ENCODE measurements at places on chromosomes 3 and 15.

DNA sequence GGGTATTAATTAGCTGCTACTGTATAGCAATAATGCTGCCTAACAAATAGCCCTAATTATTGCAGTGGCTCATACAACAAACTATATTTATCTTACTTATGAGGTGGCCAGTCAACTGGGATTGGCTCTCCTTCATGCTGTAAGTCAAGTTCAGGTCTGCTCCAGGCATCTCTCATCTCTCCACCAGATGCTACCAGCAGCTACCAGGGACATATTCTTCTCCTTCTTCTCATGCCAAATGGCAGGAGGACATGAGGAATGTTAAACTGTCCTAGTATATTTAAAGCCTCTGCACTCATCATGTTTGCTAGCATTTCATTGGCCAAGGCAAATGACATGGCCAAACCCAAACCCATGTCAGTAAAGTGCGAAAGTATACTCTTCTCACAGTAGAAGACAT is 17.3 kb downstream of the SV2B start:
- DNase-seq, result no peak

- no peak for DNase-seq
These were observed 154.4 kb downstream of the DNAJB8 start for GRCh38 chr3:128312271-128312670.

DNA sequence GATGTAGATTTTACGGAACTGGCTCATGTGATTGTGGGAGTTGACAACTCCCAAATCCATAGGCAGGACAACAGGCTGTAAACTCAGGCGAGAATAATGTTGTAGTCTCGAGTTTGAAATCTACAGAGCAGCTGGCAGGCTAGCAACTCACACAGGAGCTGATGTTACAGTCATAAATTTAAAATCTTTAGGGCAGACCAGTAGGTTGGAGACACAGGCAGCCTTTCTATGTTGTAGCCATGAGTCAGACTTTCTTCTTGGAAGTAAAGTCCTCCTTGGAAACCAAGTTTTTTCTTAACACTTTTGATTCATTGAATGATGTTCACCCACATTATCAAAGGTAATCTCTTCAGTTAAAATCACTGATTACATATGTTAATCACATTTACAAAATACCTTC is 89.1 kb upstream of the ALCAM start:
- DNase-seq, result no peak

- DNase-seq, result no peak
These were observed 277 bp downstream of the FMN1 start for GRCh38 chr15:33194237-33194636.

GRCh38 chr15:84914351-84914750 is 29.9 kb downstream of the SLC28A1 start:
- DNase-seq, result no peak

- no peak for DNase-seq
These were observed 24.7 kb downstream of the TRIM71 start for GRCh38 chr3:32842531-32842931.

DNA sequence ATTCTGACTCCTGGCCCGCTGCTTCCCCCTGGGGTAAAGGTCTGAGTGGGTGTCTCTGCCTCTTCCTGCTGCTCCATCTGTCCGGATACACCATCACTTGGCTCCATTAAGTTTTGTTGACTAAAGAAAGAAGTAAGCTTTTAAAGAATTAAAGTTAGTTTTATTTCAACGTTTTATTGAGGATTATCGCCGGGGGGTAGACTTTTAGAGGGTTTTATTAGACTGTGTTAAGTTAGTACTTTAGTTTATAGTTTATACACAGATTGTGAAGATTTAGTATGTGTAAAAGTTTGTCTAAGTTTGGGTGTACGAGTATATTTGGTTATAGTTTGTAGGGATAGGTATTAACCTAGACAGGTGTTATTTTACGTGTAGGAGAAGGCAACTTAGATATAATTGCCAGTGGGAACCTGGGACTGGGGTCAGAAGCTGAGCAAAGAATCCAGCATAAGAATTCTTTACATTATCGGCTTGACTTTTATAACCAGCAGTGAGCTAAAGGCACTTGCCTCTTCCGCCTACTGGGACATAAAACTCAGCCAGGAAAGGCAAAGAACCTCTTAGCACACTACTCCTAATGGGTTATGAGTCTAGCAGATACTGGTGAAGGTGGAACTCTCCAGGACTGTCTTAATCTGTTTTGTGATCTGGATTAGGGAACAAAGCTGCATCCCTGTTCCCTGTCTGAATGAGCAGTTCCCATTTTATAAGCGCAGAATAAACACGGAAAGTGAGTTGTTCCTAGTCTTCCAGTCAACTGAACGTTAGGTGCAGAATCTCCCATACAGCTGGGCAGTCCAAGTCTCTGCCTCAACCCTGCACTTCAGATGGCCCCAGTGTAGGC is 131.3 kb downstream of the FAM43A start:
- no peak for DNase-seq

- DNase-seq, result no peak
These were observed 34.6 kb upstream of the EPHA6 start for GRCh38 chr3:96779810-96780209.

- no peak for DNase-seq
These were observed 64.7 kb downstream of the ISL2 start for GRCh38 chr15:76401285-76401684.

- no peak for DNase-seq
These were observed 51.5 kb upstream of the GSK3B start for GRCh38 chr3:120145542-120146285.

- DNase-seq, result no peak
These were observed 19.0 kb downstream of the APBA2 start for GRCh38 chr15:28904541-28905315.

- no peak for DNase-seq
These were observed 6.1 kb upstream of the CLSTN2 start for GRCh38 chr3:139928708-139929505.

All from effector memory CD4-positive, alpha-beta T cell (primary cell).